ENCODE measurements at places on chromosomes 5 and 9.
A peak's percentile ranks its signal among the peaks of the same experiment; 100 is the strongest.

DNA sequence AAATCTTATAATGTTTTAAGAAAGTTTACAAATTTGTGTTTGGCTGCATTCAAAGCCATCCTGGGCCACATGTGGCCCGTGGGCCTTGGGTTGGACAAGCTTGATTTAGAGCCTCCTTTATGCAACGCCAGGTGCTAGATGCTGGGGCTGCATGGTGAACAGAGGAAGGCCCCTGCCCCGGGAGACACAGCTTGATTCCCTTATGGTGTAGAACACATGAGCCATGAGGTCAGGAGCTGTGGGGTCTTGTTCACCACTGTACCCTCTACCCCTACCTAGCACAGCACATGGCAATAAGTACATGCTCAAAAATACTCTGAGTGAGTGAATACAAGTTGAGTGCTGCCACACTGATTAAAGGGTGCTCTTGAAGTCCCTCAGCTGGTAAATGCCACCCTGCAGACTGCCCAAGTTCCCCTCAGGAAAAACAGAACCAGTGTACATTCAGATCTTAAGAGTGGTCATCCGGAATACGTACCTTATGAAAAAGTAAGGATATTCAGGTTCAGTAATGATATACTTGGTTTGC is 71.9 kb downstream of the ARRDC3 start:
- DNase-seq, result no peak

DNA sequence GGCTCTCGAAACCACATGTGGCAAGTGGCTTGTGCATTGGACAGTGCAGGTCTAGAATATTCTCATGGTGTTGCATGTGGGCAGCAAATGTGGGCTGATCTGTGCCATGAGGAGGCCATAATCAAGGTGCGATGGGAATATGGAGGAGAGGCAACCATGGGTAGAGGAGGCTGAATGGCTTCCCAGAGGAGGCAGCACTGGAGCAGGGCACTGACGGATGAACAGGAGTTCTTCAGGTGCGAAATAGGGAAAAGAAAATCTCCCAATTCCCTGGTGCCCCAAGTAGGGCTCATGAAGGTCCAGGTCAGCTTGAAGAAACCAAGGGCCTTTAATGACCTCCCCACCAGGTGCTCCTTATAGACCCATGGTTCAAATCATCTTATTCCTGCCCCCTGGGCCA is 126.5 kb downstream of the RXRA start:
- no peak for DNase-seq

GRCh38 chr9:77839459-77840140 is 191.5 kb upstream of the GNA14 start:
- DNase-seq, result no peak

- DNase-seq, result no peak
These were observed 54.8 kb downstream of the COL27A1 start for GRCh38 chr9:114210136-114210535.

- no peak for DNase-seq
These were observed 26.7 kb downstream of the LHX2 start for GRCh38 chr9:124038239-124038638.

- peak; percentile 2 for DNase-seq
These were observed 143.8 kb upstream of the PPP1R26 start for GRCh38 chr9:135335691-135336181.

DNA sequence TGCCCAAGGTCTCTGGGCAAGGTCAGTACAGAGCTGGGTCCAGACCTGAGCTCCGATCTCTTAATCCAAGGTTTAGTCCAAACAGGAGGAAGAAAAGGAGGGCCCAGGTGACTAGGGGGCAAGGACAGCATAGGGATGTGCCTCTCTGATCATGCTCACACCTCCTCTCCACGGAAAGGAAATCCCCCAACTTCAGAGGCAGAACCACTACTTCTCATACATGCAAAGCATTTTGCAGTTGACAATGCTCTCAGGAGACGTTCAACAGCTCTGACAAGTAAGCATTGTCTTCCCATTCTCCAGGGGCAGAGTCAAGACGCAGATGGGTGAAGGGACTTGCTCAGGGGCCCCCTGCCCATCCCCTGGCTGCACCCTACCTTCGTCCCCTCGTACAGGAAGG is 8.7 kb upstream of the CORO2A start:
- no peak for DNase-seq

DNA sequence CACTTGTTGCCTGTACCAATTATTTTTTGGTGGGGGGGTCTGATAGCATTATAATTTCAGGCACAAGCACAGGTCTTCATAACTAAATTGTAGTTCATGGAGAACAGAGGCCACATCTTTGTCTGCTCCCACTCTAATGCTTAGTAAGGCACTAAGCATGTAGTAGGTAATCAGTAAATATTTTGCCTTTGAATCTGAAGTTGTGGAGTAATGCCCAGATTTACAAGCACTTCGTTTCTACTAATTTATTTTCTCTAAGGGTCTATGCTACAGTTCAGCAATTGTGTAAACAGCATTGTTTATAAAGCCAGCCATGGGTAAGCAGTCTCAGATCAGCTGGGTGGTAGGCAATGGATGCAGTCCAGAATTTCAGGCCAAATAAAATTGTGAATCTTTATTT is 78.6 kb downstream of the GRIA1 start:
- DNase-seq, result no peak

- DNase-seq, result no peak
These were observed 3.9 kb downstream of the MAMDC4 start for GRCh38 chr9:136856079-136856476.

GRCh38 chr5:134851307-134851923 is 5.6 kb downstream of the C5orf24 start:
- no peak for DNase-seq

GRCh38 chr9:112119225-112120029 is 55.7 kb downstream of the SUSD1 start:
- DNase-seq, result no peak

GRCh38 chr5:141172381-141173204 is at the start of gene PCDHB7:
Gene PCDHB7 (plus strand): TSS chr5:141172644. CDS start chr5:141172836, 192 bp downstream.
- DNase-seq, result no peak

DNA sequence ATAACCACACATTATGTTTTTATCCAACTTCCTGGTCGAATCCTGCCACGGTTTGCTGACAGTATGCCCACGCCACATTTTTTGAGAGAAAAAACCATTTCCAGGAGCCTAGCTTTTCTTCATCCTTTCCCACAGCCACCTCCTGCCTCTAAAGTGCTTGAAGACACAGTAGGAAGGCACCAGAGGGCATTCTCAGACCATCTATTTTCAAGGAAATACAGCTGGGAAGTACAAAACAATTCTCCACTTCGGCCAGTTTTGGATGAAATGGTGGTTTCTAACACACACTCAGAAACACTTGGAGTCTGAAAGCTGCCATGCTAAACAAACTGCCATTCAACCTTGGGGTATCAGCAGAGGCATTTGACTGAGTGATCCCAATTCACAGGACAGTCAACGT is 86.3 kb upstream of the RPS23 start:
- DNase-seq, result no peak

DNA sequence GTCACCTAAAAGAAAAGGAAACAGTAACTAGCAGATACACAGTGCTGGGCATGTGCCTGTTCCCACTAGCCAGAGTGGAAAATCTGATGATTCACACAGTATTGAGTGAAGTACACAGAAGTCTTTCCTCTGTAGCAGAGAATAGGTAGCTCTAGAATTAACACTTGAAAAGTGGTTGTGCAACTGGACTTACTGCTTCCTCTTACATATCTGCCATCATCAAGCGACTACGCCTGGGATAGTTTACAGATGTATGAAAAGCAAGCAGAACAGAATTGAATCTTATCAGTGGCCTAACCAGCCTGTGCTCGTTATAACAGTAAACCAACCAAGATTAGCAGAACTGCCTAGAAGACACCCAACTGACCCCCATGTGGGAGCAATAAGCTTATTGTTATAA is 130.6 kb downstream of the DTWD2 start:
- no peak for DNase-seq

DNA sequence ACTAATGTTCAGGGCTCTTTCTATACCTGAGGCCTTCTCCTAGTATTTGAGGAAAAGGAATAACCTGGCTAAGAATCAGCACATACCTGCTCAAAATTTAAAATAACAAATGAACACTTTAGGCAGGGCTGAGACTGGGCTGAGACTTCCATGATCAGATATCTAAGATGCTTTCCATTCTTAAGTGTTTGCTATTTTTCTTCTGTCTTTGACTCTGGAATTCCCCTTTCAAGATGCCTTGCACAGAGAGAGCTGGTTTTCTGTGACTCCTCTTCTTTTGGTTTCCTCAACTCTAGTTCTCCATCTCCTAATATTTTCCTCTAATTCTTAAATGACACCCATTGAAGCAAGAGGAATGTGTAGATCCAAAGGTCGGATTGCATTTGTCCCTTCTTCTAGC is 61.1 kb downstream of the DPYSL3 start:
- no peak for DNase-seq

GRCh38 chr5:73096239-73096575 is 24.2 kb upstream of the TMEM171 start:
- DNase-seq, result no peak

- DNase-seq, result no peak
These were observed 42.5 kb downstream of the SLC6A3 start for GRCh38 chr5:1402611-1403255.

GRCh38 chr5:145203193-145203592 is 631.9 kb downstream of the PRELID2 start:
- DNase-seq, result no peak

GRCh38 chr9:114775981-114776380 is 29.9 kb downstream of the TNFSF15 start:
- DNase-seq, result no peak

- no peak for DNase-seq
These were observed 96.3 kb downstream of the ZNF608 start for GRCh38 chr5:124650147-124650561.

DNA sequence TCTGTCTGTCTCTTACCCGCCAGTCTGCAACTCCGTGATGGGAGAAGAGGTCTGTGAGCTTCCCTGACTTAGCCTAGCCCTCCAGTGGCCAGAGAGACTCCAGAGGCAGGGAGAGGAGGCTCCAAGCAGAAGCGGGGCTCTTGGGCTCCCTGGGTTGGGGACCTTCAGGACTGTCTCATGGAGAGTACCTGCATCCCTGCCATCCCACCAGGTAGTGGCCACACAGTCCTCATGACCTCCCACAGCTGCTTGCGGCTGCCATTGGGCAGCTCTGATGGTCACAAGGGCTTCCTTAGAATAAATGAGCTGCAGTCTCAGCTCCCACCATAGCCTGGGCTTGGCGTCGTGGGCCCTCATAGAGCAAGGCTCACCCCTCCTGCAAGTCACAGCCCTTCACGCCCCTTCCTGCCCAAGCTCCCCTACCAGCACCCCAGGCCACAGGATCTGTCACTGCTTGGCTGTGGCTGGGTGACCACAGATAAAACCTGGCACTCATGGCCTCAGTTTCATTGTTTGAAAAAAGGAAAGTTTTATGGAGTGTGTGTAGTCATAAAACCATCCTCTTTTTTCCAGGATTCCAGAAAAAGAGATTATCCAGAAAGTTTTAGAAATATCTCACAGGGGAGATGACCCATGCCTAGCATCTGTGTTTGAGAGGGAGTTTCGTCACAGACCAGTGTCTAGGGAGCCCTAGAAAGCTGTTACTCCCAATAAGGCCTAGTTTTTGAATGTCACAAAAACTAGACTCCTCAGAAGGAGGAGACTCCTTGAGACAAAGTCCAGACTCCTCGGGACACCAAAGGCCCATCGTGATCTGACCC is 48.4 kb downstream of the PPARGC1B start:
- DNase-seq, result no peak

- peak; percentile 41 for DNase-seq
These were observed 394.9 kb downstream of the GADD45G start for GRCh38 chr9:89999534-90000370.

DNA sequence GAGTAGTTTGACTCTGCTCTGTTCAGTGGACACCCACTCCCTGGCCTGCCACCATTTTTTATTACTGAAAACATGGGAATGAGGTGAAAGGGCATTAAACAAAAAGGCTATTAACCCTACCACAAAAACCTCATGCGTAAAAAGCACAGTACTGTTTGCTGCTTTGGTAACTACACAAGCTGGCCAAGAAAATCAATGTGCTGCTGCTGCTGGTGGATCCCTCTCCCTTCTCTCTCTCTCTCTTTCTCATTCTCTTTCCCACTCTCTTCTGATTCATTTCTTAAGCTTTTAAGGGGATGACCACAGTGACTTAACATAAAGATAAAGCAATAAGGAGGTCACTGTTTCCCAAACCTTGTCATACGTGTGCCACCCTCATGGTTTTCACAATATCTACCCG is 183.2 kb upstream of the TBC1D2 start:
- no peak for DNase-seq

DNA sequence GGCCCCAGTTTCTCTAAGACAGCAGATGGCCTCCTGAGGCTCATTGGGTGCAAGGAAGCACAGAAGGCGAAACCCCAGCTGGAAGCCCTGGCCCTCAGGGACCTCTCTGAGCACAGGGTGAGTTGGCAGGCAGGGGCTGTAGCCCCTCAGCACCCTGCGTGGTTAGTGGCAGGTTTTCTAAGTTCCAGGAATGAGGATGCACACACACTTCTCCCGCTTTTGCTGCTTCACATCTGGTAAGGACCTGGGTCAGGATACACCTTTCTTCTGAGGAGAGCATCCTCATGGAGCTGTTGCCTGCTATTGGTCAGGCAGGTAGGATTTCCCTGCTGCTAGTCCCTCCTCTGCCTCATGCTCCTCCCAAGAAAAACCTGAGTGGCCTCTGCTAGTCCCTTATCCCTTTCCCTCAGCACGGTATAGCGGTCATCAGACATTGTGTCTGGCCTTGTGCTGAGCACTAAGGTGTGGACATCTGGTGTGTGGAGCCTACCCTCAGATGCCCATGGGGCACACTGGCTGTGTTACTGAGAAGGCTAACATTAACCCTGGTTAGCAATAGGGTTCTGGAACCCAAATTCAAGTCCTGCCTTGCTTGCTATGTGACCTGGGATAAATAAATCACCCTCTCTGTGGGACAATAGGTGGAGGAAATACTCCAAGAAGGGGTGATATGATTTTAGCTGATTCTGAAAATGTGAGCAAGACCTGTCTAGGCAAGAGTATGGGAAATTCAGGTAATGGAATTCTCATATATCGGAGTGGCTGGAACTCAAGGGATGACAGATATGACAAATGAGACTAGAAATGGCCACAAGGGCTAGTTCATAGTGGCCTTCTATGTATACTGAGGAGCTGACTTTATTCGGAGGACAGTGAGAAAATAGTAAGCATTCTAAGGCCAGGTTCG is 1.6 kb downstream of the SLC22A4 start:
- no peak for DNase-seq

GRCh38 chr5:171648279-171649074 is 137.1 kb upstream of the SMIM23 start:
- DNase-seq, result no peak
